ENCODE measurements at places on chromosomes 12 and 14.

- DNase-seq: no peak
These were observed 27.5 kb downstream of the BEST3 start for GRCh38 chr12:69671597-69671996.

GRCh38 chr12:117724543-117724942 is 244.2 kb downstream of the KSR2 start:
- no peak for DNase-seq

DNA sequence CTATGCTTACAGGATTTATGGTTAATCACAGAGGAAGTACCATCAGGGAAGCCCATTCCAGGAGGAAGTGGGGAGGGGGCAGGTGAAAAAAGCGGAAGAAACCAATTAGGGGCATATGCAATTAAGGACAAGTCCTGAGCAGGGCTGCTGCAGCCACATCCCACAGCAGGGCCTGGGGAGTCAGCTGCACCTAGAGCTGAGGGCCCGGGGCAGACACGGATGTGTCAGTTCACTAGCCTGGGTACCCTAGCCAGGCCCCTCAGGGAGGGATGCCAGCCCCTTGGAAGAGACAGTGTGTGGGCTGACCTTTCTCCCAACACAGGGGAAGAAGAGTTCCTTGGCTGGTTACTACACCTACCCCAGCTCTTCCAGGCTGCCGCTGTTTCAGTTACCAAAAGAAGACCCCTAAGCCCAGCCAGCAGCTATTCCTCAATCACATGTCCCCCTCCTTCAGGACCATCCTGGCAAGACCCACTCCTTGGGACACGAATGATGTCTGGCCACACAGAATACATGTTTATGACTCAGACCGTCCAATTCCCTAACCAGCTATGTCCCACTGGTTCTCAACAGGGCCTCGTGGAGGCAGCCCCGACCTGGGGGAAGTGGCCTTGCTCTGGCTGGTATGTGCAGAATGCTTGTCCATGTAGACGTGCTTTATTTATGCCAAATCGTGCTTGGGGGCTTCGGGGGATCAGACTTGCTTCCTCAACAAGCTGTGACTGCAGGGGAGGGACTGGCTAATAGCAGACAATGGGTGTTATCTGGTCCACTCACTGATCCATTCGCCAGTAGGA is 133.7 kb upstream of the RTL1 start:
- no peak for DNase-seq

GRCh38 chr14:99660794-99661193 is 15.9 kb downstream of the HHIPL1 start:
- no peak for DNase-seq

DNA sequence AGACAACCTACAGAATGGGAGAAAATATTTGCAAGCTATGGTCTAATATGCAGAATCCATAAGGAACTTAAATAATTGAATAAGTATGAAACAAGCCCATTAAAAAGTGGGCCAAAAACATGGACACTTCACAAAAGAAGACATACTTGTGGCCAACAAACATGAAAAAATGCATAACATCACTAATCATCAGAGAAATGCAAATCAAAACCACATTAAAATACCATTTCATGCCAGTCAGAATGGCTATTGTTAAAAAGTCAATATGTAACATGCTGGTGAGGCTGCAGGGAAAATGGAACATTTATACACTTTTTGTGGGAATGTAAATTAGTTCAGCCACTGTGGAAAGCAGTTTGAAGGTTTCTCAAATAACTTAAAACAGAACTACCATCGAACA is 945.4 kb upstream of the FLRT2 start:
- DNase-seq: no peak

DNA sequence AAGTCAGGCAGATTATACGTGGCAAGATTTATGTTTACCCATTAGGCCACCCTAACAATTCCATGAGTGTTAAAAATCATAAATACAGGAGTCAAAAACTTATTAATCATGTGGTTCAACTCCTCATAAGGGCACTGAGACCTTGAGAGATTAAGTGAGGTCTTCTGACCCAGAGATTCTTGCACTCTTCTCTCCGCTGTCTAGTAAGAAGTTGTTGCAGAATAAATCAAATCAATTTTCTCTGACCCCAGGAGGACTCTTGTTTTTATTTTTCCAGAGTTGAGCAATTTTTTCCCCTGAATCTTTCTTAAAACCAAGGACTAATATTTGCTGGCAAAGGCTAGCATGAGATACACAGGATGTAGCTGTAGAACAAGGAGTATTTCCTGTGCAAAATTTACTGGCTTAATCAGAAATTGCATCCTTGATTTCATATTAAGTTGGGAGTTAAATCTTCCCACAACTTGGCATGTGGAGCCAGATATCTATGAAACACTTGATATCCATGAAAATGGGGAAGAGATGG is 90.9 kb upstream of the PTHLH start:
- DNase-seq: no peak

DNA sequence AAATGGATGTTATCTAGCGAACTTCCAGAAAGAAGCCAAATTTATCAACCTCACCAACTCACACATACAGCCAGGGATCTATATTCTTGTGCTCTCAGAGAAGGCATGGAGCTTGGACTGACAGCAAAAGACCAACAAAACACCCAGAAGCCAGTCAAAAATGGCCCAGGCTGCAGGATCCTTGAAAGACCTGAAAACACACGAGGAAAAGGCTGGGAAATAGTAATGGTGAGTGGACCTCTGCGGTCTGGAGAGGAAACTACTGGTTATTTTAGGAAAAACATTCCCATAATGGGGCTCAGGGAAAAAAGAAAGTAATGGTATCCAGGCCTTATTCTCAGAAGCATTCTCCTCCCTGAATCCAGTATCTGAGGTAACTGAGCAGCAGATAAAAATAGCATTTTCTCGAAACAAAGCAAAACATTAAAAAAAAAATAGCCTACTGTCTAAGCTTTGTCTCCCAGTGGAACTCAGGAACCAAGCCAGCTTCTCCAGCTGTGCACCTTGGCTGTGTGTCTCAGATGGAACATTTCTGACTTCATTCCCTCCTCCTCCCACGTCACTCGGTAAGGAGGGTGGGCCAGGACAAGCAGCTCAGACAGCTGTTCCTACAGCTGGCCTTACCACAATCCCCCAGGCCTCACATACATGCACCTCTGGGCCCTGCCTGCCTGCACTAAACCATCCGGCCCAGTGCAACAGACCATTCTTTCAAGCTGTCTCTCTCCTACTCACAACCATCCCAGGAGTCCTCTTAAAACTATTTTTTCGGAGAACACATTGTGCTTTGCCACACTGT is 249.9 kb downstream of the DAD1 start:
- no peak for DNase-seq

GRCh38 chr14:70677341-70677740 is 35.6 kb downstream of the TTC9 start:
- DNase-seq: no peak

DNA sequence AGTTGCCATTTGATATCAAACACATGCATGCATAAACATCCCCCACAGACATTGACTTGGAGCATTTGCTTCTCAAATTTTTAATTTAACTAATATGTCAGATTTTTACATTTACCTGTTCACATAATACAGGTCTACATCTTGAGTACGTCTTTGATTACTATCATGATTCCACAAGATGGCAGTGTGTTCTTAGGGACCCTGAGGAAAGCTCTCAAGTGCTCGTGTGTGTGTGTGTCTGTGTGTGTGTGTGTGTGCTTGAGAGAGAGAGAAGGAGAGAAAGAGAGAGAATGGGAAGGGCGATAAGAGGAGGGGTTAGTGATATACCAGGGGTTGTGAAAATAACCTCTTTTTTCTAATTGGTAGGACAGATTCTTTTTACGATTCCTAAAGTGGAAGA is 167.1 kb upstream of the OR4E1 start:
- no peak for DNase-seq

GRCh38 chr14:102965282-102965681 is 42.8 kb downstream of the AMN start:
- DNase-seq: no peak

DNA sequence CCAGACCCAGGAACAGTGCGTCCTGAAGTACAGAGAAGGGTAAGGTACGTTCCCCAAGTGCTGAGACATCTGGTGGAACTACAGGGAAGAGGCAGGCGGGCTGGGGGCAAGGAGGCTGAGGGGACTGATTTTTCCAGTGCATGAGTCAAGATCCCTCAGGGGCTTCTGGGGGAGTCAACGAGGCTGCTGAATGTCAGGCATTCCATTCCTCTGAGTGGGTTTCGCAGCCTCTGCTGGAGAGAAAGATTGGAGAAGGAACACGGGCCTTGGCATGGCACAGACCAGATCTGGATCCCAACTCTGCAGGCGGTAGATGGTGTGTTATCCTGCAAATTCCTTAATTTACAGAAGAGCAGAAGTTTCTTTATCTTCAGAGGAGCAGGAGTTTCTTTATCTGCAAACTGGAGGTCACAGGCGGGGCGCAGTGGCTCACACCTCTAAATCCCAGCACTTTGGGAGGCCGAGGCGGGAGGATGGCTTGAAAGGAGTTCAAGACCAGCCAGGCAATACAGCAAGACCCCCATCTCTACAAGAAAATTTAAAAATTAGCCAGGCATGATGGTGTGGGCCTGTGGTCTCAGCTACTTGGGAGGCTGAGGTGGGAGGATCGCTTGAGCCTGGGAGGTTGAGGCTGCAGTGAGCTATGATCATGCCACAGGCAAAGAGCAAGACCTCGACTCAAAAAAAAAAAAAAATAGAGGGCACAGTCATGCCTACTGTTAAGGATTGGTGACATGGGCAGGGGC is 132.6 kb upstream of the MAP1LC3B2 start:
- DNase-seq: no peak

DNA sequence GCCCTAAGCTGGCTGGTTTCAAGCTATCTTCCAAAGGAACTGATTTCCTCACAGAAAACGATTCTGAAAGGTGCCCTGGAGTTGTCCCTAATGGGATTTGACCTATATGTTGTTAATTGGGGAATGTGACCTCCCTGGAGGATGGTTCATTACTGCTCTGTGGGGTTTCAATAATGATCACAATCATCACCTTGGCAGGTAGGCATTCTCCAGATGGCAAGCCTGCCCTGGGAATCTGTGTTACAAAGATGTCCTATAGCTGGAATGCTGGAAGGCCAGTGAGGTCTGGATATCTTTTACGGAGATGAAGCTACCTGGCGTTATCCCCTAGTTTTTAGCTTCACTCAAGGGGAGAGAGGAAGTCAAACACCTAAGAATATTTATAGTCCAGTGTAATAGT is 167.6 kb downstream of the TTC8 start:
- DNase-seq: no peak

- no peak for DNase-seq
These were observed 4.9 kb upstream of the ASIC1 start for GRCh38 chr12:50052544-50052943.

GRCh38 chr12:106889950-106890626 is 65.6 kb upstream of the TMEM263 start:
- DNase-seq: no peak

DNA sequence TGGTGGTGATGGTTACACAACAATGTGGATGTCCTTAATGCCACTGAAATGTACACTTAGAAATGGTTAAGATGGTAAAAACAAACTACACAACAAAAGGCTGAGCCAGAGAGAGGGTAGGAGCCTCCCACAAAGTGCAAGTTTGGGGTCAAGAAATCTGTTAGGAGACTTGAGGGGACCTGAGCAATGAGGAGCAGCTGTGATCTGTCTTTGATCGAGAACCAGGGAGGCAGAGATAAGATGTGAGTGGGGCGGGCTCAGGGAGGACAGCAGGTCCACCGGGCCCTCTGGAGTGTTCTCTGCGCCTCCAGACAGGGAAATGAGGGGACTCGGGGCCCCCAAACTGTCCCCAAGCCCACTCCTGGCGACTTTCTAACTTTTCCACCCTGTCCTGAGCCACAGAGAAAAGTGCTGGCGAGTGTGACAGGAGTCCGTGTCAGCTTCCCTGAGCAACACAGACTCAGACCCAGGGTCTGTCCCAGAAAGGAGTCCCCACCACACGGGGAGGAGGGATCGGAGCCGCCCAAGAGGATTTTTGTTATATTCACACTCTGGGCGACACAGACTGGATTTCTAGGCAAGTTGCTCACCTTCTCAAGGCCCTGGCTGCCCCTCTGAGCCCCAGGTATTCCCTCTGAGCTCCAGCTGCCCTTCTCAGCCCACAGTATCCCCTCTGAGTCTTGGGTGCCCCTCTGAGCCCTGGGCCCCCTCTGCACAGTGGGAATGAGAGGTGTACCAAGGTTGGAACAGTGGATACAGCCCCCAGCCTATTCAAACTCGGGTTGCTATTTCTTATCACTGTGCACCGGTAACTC is 11.5 kb upstream of the SCARB1 start:
- DNase-seq: no peak

- no peak for DNase-seq
These were observed 156.7 kb upstream of the DIO3 start for GRCh38 chr14:101404426-101405170.

DNA sequence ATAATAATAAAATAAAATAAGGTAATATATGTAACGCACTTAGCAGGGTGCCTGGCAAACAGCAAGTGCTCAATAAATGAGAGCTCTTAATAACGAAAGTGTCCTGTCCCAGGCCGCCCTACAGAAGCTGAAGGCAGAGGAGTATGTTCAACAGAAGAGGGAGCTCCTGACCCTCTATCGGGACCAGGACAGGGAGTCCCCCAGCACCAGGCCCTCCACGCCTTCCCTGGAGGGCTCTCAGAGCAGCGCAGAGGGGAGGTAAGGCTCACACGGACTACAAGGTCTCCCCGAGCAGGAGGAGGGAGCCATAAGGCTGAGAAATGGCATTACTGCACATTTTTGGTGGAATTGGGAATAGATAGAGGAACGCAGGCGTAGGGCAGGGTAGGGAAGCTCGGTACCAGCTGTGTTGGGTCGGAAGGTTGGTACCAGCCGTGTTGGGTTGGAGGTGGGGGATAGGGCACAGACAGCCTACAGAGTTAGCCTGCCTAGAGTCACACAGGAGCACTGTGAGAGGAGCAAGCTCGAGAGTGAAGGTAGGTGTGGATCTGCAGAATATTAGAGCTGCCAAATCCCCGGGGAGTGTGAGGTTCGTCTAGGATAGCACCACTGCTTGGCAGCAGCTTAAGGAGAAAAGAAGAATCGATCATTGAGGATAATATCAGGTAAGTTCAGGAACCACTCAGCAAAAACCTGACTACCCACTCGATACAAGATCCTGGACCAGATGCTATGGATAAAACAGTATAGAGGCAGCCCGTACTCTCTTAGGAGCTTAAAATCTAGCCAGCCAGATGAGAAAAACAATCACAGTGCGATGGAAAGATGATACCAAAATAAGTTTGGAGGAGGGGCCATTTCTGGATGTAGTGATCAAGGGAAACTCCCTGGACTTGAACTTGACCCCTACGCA is 15.3 kb downstream of the TNFRSF1A start:
- DNase-seq: no peak
